ENCODE measurements at places on chromosomes 6 and 20.

DNA sequence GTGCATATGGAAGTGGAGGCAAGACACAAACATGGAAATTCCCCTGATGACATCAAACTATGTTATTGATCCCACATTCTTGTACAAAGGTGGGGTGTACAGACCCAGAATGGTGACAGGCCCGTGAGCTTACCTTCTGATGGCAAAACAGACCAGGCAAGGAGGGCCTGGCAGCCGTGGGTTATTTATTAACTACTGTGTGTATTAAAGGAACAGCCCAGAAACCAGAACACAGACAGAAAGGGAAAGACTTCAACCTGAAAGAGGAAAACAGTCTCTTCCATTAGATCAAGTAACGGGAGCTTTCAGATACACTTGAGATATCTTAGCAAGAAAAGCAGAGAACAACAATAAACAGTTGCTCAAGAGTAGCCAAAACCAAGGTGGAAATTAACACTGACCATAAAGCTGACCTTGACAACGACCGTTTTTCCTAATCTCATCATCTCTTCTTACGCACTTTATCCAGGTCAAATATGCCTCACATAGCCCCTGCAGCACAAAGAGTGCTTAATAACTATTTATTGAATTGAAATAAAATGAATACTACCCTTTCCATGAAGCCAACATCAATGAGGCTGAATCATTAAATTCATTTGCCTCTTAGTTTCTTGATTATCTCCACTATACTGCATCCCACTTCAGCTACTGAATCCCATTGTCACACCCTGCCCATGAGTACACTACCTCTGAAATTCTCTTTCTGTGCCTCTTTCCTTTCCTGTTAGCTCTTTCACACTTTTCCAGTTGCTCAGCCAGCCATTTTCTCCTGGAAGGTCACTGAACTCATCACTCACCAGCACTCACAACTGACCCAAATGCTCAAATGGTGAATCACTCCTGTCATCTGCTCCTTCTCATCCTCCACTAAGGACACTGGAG is 67.4 kb downstream of the MOXD1 start:
- DNase-seq, result no peak

GRCh38 chr6:159978291-159979135 is 9.6 kb downstream of the IGF2R start:
- DNase-seq, result no peak

DNA sequence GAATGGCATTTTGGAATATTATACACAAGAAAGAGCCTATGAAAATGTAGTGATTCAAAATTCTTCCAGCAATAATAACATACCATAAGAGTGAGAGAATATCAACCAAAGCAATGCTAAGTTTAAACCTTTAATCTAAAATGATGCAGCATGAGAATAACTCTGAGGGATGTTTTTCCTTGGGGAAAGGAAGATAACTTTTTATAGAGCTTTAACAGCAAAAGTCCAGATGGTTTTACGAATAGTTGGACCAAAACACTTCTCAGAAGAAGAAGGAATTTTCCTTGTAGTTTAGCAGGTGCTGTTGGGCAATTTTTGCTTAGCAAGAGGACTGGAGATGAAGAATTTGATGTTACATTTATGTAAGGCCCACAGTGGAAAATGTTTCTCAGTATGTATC is 1503.2 kb downstream of the HACE1 start:
- DNase-seq, result no peak

DNA sequence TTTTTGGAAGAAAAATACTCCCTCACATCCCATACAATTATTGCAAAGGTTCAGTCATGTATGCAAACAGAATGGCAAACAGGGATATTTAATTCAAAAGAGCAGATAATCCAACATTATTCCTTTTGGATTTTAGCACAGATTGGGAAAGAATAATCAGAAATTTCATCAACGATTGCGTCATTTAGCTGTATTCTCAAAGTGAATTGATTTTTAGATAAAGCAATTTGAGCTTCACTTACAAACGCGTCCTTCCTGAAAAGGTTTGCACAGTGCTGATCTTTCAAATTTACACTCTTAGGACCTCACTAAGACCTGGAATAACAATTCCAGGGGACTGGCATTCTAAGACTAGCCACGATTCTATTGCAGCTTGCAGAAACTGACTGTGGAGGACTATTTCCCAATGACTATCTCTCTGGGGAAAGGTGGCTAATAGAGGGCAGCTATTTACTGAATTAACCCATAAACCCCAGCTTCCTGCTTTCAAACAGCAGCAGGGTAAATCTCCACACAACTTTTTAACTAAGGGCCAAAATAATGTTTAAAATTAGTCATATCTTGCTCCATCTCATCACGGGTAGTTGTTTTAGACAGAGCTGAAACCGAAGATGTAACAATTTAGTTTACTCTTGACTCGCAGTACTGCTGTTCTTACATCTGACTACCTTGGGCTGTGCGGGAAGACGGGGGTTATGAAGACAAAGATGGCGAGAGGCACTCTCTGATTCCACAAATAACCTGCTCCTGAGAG is 131.2 kb upstream of the FAM184A start:
- no peak for DNase-seq

DNA sequence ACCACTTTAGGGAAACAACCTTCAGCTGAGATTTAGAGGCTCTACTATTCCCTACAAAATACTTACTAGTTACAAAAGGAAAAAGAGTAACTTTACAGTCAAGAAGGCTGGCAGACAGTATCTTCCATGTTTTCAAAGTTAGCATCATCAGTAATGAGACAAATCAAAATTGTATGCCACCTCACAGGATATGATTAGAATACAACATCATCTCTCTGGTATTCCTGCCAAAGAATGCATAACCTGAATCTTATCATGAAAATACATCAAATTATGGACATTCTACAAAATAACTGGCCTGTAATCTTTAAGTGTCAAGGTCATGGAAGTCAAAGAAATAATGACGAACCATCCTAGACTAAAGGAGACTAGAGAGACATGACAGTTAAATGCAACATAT is 38.4 kb downstream of the CDK5RAP1 start:
- DNase-seq, result no peak
